ENCODE measurements at places on chromosomes 7 and 10. TPM values are rescaled to one million over a fixed set of nuclear protein-coding genes. Genes with fewer than 3 reads are reported as not detected.

DNA sequence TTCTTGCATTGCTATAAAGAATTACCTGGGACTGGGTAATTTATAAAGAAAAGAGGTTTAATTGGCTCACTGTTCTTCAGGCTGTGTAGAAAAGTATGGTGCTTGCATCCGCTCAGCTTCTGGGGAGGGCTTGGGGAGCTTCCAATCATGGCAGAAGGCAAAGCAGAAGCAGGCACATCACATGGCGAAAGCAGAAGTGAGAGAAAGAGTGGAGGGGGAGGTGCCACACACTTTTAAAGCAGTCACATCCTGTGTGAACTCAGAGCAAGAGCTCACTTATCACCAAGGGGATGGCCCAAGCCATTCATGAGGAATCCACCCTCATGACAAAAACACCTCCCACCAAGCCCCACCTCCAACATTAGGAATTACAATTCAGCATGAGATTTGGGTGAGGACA lies 303.5 kb downstream of the OTUD1 start:
- no peak overlapping the region for H3K27ac ChIP-seq
- peaks cover 12% of the 10 kb centered on the region for H3K4me1 ChIP-seq
- no peak overlapping the region for H3K4me3 ChIP-seq

Gene LRRD1
- not detected for polyA plus RNA-seq

- no peak overlapping the region for H3K4me3 ChIP-seq
- no peaks in the 10 kb centered on the region for H3K4me1 ChIP-seq
- H3K27me3 ChIP-seq = peaks cover 52% of the 10 kb centered on the region
- no peak overlapping the region for H3K27ac ChIP-seq
- no peaks in the 10 kb centered on the region for H3K36me3 ChIP-seq
These were observed 44.1 kb upstream of the CNPY1 start for GRCh38 chr7:155590215-155591018.

DNA sequence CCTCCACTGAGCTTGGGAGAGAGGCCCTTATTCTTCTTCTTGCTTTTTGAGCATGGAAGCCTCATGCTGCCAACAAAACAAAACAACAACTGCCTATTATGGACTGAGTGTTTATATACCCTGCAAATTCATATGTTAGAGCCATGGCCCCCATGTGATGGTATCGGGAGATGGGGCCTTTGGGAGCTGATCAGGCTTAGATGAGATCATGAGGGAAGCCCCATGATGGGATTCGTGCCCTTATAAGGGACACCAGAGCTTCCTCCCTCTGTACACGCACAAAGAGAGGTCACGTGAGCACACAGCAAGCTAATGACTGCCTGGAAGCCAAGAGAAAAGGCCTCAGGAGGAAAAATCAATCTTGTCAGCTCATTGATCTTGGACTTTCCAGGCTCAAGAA lies 235.0 kb downstream of the FANK1 start:
- no peak overlapping the region for H3K27ac ChIP-seq
- H3K4me3 ChIP-seq = no peak overlapping the region
- no peak for DNase-seq
- H3K4me1 ChIP-seq = no peaks in the 10 kb centered on the region
- H3K36me3 ChIP-seq = no peaks in the 10 kb centered on the region

Gene SRRM3
- not detected for polyA plus RNA-seq

- no peaks in the 10 kb centered on the region for H3K27me3 ChIP-seq
- no peak overlapping the region for H3K4me3 ChIP-seq
- no peak for DNase-seq
- peaks cover 83% of the 10 kb centered on the region for H3K4me1 ChIP-seq
- no peak overlapping the region for H3K27ac ChIP-seq
These were observed 57.1 kb upstream of the IL6 start for GRCh38 chr7:22669692-22670421.

DNA sequence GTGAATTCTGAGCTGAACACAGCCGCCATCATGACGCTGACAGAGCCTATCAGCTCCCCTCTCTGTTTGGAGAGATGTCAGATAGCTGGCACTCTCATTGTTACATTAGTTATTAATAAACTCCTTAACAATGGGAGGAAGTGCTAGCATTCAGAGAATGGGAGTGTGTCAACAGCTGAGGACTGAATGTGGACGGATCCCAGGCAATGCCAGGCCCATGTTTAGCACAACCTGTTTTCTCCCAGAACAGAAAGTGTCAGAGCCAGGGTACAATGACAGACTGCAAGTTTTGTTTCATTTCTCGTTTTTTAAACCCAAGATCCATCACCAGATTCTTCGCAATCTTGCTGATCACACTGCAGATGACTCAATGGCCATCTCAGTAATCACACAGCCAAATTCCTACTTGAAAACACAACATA lies 99.6 kb downstream of the PRPF18 start:
- no peaks in the 10 kb centered on the region for H3K4me1 ChIP-seq
- no peak overlapping the region for H3K27ac ChIP-seq
- peaks cover 7% of the 10 kb centered on the region for H3K27me3 ChIP-seq
- H3K4me3 ChIP-seq = no peak overlapping the region
- no peaks in the 10 kb centered on the region for H3K36me3 ChIP-seq
- no peak for DNase-seq

GRCh38 chr7:127967281-127967680 lies 64.0 kb downstream of the LRRC4 start:
- peaks cover 15% of the 10 kb centered on the region for H3K36me3 ChIP-seq
- H3K27me3 ChIP-seq = no peaks in the 10 kb centered on the region
- no peak overlapping the region for H3K27ac ChIP-seq
- DNase-seq = no peak

DNA sequence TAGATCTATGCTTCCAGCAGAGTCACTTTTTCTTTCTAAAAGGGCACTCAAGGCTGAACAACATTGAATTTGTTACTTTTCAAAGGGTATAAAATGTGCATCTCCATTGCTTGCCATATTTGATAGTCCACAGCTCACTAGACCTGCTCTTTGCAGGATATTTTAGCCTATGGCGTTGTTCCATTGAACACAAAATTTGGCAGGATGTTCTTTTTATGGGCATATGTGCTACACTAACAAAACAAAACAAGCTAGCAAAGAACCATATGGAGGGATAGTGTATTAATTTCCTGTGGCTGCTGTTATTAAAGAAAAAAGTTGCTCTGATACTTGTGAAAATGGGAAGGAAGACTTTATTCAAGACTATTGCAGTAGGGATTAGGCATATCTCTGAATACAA lies 828.7 kb downstream of the TYW1 start:
- no peaks in the 10 kb centered on the region for H3K36me3 ChIP-seq
- no peak for DNase-seq
- H3K27me3 ChIP-seq = no peaks in the 10 kb centered on the region
- no peaks in the 10 kb centered on the region for H3K4me1 ChIP-seq

Gene ITPRIP
- 22.1 TPM for polyA plus RNA-seq

Gene HMX2
- not detected for polyA plus RNA-seq

Gene CDC14C
- polyA plus RNA-seq = not detected

Gene KCP
- polyA plus RNA-seq = 0.29 TPM

- no peaks in the 10 kb centered on the region for H3K36me3 ChIP-seq
- no peak overlapping the region for H3K27ac ChIP-seq
- no peak for DNase-seq
- H3K27me3 ChIP-seq = no peaks in the 10 kb centered on the region
- H3K4me1 ChIP-seq = peaks cover 28% of the 10 kb centered on the region
These were observed 392.8 kb upstream of the KLF6 start for GRCh38 chr10:4177791-4178190.

GRCh38 chr10:53379956-53380355 lies 607.4 kb upstream of the MBL2 start:
- no peaks in the 10 kb centered on the region for H3K36me3 ChIP-seq
- H3K27ac ChIP-seq = no peak overlapping the region
- H3K27me3 ChIP-seq = no peaks in the 10 kb centered on the region
- H3K4me1 ChIP-seq = no peaks in the 10 kb centered on the region
- no peak for DNase-seq
- H3K4me3 ChIP-seq = no peak overlapping the region

DNA sequence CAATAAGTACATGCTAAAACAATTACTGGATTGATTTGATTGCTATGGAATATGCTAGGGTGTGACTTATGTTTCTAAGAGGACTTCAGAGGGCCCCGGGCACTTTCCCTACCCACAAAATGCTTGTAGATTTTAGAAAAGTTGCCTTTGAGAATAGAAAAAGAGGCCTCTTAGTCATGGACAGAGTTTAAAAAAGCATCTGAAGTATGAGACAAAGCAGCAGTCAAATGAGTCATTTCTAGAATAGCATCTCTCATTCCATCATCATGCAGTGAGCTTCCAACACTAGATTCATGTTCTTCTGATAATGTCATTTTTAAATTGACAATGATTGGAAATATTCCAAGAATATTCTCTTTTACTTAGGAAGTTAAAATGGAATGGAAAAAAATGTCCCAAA lies 675.1 kb upstream of the PCDH15 start:
- no peaks in the 10 kb centered on the region for H3K27me3 ChIP-seq
- H3K27ac ChIP-seq = no peak overlapping the region
- no peaks in the 10 kb centered on the region for H3K4me1 ChIP-seq
- DNase-seq = no peak
- no peak overlapping the region for H3K4me3 ChIP-seq

- H3K4me3 ChIP-seq = no peak overlapping the region
- H3K27me3 ChIP-seq = no peaks in the 10 kb centered on the region
- H3K4me1 ChIP-seq = peaks cover 15% of the 10 kb centered on the region
- DNase-seq = no peak
- peaks cover 17% of the 10 kb centered on the region for H3K36me3 ChIP-seq
- H3K27ac ChIP-seq = no peak overlapping the region
These were observed 72.8 kb downstream of the CARD11 start for GRCh38 chr7:2970861-2971260.

Gene GPR37
- not detected for polyA plus RNA-seq

Gene PRTFDC1
- not detected for polyA plus RNA-seq

Gene C10orf105
- polyA plus RNA-seq = not detected

DNA sequence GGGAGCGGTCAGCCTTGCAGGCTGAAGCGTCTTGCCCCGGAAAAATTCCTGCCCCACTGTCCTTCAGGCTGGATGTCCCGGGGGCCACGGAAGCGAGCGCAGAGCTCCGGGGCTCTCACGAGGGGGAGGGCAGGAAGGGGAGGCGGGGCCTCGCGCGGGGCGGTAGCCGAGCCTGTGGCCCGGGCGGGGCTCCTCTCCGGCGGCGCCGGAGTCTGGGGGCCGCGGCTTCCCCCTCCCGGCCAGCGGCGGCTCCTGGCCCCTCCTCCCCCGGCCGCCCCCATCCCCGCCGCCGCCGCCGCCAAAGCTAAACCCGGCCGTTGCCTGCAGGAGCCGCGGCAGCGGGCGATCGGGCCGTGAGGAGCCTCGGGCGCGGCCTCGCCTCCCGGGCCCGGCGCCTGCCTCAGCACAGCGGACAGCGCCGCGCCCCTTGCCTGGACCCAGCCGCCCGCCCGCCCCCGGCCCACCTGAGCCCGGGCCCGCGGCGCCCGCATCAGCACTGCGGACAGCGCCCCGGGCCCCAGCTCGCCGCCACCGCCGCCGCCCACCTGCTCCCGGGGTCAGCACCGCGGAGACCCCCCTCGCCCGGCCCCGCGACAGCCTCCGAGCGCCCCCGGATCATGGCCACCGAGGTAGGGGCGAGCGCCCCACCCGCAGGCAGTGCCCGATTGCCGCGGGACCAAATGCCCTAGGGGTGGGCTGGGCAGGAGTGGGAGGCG lies at the start of gene GOLGA7B:
TSS of gene GOLGA7B (plus strand) at position 157 of the 716 bp plus-strand sequence. CDS start at position 618, 461 bp downstream.
- H3K4me3 ChIP-seq = peak within 1 kb of the TSS; percentile 93
- H3K27ac ChIP-seq = peak within 1 kb of the TSS; percentile 24
- H3K27me3 ChIP-seq = peaks cover 28% of the 10 kb centered on the region
- DNase-seq = peak; percentile 33
- peaks cover 19% of the 10 kb centered on the region for H3K4me1 ChIP-seq

GRCh38 chr7:47351233-47352154 lies 230.4 kb downstream of the TNS3 start:
- H3K4me3 ChIP-seq = no peak overlapping the region
- no peaks in the 10 kb centered on the region for H3K27me3 ChIP-seq
- no peak overlapping the region for H3K27ac ChIP-seq
- H3K36me3 ChIP-seq = no peaks in the 10 kb centered on the region
- DNase-seq = no peak

Gene LIPF
- not detected for polyA plus RNA-seq

- no peak overlapping the region for H3K27ac ChIP-seq
- H3K36me3 ChIP-seq = no peaks in the 10 kb centered on the region
- H3K4me3 ChIP-seq = no peak overlapping the region
- no peak for DNase-seq
- H3K27me3 ChIP-seq = peaks cover 84% of the 10 kb centered on the region
These were observed 20.9 kb upstream of the CPXM2 start for GRCh38 chr10:123912466-123912865.

- H3K27ac ChIP-seq = no peak overlapping the region
- H3K36me3 ChIP-seq = no peaks in the 10 kb centered on the region
- no peaks in the 10 kb centered on the region for H3K27me3 ChIP-seq
- H3K4me1 ChIP-seq = peaks cover 4% of the 10 kb centered on the region
These were observed 48.6 kb downstream of the GTF2IRD1 start for GRCh38 chr7:74502216-74502891.

Gene CHST15
- 14.6 TPM for polyA plus RNA-seq

DNA sequence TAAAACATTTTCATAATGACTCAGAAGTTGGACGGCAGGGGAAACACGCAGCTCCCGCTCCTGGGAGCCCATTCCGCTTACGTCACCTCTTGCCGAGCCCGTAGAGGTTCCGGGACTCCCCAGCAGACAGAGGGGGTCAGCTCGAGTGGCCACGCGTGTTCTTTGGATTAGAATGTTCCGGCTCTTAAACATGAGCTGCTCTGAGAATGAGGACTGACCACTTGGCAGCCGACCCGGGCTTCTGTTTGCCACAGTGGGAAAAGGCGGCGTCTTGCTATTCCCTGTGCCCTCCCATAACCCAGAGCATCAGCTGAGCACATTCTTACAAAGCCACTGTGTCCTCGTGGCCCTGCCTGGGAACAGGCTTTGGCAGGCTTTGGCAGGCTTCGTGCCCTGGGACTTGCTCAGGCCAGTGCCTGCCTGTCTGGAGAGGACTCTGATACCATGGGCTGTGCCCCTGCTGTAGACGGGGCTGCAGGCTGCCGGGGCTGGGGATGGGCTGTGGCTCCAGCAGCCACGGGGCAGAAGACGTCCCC lies 40.1 kb downstream of the PFKP start:
- peaks cover 13% of the 10 kb centered on the region for H3K4me1 ChIP-seq
- DNase-seq = no peak
- peaks cover 21% of the 10 kb centered on the region for H3K36me3 ChIP-seq
- H3K27ac ChIP-seq = no peak overlapping the region

GRCh38 chr10:50882540-50882983 lies 2.9 kb downstream of the A1CF start:
- peaks cover 23% of the 10 kb centered on the region for H3K27me3 ChIP-seq
- no peak overlapping the region for H3K4me3 ChIP-seq
- H3K27ac ChIP-seq = no peak overlapping the region
- H3K4me1 ChIP-seq = no peaks in the 10 kb centered on the region
- H3K36me3 ChIP-seq = no peaks in the 10 kb centered on the region

Measured in naive B cell (primary cell).